Activated CD4-positive, alpha-beta T cell treated with anti-CD3 and anti-CD28 coated beads, Interleukin-2, Interleukin-6, amounts not matched to agents 100 ng/mL and 50 ng/mL, durations not matched to agents 16 hours and 8 hours (primary cell): ENCODE measurements at places on chromosomes 7 and 10.

GRCh38 chr10:129855836-129856563 lies 108.1 kb downstream of the EBF3 start:
- no peak for DNase-seq

DNA sequence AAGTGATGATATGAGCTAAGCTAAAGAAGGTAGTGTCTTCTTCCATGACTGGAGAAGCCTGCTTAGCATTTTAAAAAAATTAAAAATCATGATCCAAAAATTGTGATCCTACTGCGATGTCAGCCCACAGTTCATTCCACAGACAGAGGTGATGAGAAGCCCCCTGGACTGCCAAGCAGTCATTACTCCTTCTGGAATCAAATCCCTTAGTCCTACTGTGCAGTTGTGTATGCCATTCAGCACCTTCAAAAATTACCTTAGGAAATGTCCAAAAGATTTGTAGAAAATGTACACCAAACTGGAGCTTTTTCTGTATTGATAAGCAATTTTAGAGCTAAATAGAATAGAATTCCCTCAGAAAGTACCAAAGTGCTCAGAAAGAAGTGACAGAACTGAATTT lies 283.5 kb upstream of the NFE2L3 start:
- DNase-seq, result no peak

- no peak for DNase-seq
Observed at GRCh38 chr10:91705948-91706670, 73.2 kb upstream of the PPP1R3C start.

GRCh38 chr10:119805702-119806230 lies 66.9 kb downstream of the MCMBP start:
- DNase-seq, result no peak

DNA sequence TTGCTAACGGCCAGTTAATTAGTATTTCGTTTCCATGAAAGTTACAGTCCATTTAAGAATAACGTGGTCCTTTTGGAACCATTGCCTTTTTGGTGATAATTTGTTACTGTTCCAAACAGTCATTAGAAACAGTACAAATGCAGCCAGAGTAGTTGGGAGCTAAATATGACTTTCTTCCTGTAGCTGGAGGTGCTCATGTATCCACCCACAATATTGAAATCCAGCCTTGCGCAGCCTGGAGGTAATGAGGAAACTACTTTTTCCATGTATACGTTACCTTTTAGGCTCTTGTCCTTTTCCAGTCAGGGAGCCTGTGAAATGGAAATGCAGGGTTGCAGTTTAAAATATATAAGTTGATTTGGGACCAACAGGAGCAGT lies 43.6 kb downstream of the LHFPL3 start:
- DNase-seq, result no peak

DNA sequence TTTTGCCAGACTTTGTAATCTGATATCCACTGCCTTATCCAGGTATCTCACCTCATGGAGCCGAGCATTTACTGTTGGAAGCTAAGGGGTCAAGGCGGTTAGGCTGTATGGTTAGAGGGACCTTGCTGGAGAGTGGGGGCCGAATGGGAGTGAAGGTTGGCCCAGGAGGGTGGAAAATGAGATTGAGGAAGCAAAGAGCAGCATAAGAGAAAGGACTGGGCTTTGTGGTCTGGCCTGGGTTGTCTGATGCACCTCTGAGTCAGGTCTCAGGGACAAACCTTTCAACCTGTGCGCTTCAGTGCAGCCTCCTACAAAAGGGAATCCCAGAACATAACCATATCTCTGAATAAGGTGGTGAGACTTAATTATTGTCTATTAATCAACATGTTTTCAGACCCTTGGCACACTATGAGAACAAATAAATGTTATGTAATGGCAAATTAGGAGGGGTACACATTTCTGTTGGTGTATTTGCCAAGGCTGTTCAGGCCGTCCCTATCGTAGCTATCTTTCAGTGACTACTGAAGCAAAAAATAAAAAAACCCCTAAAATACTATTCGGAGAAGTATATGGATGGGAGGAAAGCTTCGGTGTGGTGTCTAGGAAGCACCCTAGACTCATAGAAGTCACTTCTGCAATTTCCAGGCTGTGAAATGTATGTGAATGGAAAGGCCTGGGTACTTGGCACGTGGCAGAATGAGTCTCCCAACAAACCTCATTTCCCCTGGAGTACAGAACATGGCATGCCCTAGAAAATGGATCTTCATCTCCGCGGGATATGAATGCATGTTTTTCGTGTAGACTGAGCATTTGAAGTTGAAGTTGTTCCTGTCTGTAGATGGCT lies 4.3 kb downstream of the CAMK1D start:
- DNase-seq, result no peak

DNA sequence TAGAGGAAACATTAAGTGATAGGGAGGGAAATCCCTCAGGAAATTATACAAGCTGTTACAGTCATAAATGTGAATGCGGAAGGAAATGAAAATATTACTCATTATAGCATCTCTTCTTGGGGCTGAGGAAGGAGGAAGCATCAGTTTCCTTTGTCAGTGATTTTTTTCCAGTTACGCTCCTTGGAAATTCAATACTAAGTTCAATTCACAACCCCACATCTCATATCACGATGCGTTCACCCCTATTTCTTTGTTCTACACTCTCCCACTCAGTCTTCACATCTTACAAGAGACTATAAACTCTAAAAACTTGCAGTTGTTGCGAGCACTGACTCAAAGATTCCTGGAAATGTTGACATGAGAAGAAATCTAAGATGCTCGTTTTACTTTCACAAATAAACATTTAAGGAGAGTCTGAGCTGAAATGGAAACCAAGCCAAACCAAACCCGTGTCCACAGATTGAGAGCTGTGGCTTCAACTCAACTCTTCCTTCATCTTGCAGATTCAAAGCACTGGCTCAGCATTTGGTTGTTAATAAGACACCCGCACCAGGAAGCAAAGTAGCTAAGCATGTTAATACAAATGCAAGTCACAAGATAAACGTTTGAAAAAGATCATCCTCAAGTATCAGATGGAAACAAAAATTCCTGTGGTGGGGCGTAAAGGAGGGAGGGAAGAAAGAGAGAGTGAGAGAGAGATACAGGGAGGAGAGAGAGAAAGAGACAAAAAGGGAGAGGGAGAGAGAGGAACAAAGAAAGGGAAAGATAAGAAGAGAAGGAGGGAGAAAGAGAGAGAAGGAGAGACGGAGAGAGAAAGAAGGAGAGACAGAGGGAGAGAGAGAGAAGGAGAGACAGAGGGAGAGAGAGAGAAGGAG lies 150.0 kb upstream of the RSU1 start:
- peak; percentile 50 for DNase-seq

- no peak for DNase-seq
Observed at GRCh38 chr7:132580277-132580676, 4.0 kb upstream of the PLXNA4 start.

- DNase-seq, result no peak
Observed at GRCh38 chr7:36372156-36372555, 17.5 kb upstream of the ANLN start.

DNA sequence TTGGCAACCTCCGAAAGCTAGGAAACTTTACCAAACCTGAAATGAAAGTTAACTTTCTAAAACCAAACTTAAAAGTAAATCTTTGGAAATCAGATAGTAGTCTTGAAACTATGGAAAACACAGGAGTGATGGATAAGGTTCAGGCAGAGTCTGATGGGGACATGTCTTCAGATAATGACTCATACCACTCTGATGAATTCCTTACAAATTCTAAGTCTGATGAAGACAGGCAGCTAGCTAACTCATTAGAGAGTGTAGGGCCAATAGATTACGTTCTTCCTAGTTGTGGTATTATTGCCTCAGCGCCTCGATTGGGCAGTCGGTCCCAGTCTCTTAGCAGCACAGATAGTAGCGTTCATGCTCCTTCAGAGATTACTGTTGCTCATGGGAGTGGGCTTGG lies 45.9 kb downstream of the MCMBP start:
- DNase-seq, result no peak

- no peak for DNase-seq
Observed at GRCh38 chr7:82972135-82972534, 190.5 kb downstream of the PCLO start.

DNA sequence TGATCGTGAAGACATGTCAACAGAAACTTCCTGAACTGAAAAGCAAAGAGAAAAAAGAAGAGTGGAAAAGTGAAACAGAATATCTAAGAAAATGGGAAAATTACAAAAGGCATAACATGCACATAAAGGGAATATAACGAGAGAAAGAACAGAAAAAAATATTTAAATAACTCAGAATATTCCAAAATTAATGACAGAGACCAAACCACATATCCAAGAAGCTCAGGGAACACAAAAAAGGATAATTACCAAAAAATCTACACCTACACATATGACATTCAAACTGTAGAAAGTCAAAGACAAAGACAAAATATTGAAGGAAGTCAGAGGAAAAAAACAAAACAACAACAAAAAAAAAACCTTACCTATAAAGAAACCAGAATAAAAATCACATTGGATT lies 105.5 kb downstream of the OR13A1 start:
- no peak for DNase-seq

DNA sequence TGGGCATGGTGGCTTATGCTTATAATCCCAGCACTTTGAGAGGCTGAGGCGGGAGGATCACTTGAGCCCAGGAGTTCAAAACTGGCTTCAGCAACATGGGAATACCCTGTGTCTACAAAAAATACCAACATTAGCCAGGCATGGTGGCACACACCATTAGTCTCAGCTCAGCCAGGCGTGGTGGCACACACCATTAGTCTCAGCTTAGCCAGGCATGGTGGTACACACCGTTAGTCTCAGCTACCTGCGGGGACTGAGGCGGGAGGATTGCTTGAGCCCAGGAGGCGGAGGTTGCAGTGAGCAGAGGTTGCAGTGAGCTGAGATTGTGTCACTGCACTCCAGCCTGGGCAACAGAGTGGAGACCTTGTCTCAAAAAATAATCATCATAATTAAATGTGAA lies 9.0 kb downstream of the LRRC27 start:
- DNase-seq, result no peak

DNA sequence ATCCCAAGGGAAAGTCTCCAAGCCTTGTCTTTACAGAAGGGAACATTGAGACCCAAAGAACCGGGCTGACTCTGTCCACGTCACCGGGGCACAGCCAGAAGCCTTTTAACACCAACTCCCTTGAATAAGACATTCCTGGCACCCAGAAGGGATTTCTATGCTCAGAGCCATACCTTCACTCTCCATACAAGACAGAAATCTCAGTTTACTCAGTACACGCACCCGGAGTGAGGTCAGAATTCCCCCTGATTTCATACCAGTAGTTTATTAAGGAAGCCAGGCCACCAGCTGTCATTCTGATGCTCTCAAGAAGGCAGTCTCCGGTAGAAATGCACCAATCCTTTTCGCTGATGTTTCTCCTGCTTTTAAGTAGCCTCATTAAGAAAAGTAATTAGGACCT lies 134.2 kb upstream of the KCNMA1 start:
- DNase-seq, result no peak

DNA sequence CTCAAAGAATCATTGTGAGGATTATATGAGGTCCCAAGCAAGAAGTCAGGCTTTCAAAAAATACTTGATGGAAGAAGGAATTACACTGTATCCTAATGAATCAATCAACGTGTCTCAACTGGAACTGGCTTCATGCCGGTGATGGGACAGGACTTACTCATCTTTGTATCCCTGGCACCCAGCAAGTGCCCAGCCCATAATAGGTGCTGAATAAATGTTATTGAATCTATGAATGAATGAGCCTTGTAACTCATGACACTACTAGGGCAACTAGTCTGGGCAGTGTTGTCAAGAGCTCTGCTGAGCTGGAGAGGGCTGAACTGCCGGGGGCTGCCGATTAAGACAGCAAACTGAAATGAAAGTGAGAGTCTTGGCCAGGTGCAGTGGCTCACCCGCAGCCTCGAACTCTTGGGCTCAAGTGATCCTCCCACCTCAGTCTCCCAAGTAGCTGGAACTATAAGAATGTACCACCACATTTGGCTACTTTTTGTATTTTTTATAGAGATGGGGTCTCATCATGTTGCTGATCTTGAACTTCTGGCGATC lies 87.2 kb upstream of the KIF5B start:
- no peak for DNase-seq

DNA sequence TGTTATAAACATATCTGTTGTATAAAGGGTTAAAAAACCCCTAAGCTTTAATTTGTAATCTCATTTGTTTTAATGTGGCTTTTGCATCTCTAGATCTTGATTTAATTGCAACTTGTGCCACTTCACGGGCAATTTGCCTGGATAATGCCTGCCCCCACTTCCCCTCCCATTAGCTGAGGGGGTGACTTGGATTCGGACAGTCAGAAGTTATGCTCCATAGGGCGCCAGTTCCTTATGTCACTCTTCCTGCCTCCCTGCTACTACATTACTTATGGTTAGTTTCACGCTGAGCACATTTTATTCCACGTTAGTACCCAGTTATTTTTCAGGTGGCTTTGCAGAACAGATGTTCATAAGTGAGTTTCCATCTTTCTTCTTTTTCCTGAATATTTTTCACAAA lies 1015.2 kb upstream of the PHF14 start:
- no peak for DNase-seq

DNA sequence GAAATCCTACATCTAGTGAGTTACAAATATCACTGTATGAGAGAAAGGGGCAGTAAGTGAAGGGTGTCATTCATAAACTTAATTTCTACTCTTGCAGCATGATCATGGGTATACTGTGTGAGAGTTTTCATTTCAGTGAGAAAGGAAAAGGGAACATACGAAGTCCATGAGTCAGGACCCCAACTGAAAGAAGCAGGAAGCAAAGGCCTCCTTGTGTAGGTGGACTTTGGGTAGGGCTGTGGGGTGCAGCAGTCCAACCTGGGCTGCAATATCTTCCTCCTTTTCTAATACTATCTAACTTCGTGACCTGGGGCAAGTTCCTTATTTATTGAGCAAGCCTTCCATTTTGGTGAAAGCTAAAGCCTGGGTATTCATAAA lies 248.2 kb upstream of the TCF7L2 start:
- DNase-seq, result no peak

DNA sequence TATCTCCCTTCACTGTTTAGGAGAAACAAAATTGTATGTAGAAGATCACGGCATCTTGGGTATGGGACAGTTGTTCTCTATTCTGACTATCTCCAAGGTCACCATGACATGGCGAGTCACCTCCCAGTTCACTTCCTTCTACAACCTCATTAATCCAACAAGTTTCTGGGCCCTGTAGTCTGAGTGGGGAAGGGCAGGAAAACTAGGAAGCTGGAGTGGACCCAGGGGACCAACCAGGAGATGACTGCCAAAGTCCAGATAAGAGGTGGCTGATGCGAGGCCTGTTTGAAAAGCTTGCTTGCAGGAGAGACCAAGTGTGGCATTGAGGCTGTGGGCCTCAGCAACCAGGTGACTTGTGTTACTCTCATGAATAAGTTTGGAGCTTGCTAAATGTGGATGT lies 584.9 kb downstream of the TNS3 start:
- DNase-seq, result no peak
